ENCODE measurements at places on chromosomes 11 and 22.

GRCh38 chr11:79937676-79938334 is 497.0 kb upstream of the TENM4 start:
- no peak for DNase-seq

DNA sequence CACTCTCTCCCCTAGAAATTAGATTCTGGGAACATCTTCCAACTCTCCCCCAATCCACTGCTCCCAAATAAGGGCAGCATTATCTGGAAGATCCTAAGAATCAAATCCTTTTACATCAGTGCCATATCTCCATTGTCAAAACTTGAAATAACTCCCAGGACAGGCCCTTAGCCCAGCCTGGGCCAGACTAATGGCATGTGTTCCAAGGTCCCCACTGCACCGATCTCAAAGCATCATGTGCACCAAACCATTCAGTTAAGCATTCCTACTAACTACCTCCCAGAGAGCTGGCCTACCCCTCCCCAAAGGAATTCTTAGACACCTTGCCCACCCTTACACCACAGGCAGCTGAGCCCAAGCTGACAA is 44.2 kb upstream of the POU2AF1 start:
- DNase-seq: no peak

GRCh38 chr11:126573325-126573978 is 218.0 kb downstream of the ST3GAL4 start:
- DNase-seq: no peak

- DNase-seq: no peak
Measured at GRCh38 chr11:134521452-134522289, 109.6 kb upstream of the B3GAT1 start.

GRCh38 chr11:33909552-33909951 is 17.7 kb upstream of the LMO2 start:
- DNase-seq: no peak

- DNase-seq: no peak
Measured at GRCh38 chr11:117796872-117797529, at the start of gene DSCAML1. Gene DSCAML1 (minus strand): TSS chr11:117797216. CDS start chr11:117797079, 137 bp downstream.

DNA sequence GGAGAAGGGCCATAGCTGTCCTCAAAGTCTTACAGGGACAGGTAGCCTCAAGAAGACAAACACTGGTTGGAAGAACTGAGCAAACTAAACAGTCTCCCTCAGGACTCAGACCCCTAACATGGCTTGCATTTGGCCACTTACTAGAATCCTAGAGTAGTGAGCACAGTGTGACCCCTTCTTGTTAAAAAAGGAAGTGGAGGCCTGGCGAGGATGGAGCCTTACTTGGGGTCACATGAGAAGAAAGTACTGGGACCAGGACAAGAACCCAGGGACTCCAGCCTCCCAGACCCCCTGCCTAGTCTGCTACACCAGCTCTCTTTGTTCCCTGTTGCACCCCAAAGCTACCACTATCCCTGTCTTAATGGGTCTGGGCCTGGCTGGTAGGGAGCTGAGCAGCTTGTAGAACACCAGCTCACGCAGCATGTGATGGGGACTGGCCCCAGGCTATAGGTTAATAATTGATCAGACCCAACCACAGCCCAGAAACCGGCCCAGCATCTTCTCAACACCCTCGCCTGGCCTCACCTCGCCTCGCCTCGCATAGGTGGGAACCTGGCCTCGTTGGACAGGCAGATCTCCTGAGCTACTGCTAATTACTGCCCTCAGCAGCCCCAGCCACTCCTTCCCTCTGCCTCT is 17.6 kb downstream of the DGAT2 start:
- no peak for DNase-seq

DNA sequence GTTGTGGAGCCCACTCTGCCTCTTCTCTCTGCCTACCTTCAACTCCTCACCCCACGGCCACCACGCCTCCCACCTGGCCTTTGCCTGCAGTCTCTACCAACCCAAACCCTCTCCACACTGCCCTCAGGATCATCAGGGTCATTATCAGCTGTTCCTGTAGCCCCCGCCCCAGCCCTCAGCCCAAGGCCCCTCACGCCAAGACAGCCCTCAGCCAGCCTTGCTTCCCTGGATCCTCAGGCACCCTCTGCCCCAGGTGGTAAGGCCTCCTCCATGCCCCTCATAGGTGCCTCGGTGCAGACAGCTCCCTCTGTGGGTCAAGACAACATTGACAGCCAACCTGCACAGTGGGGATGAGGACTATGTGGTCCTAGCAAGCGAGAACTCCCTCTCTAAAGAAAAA is 1.7 kb downstream of the SBF1 start:
- DNase-seq: no peak

DNA sequence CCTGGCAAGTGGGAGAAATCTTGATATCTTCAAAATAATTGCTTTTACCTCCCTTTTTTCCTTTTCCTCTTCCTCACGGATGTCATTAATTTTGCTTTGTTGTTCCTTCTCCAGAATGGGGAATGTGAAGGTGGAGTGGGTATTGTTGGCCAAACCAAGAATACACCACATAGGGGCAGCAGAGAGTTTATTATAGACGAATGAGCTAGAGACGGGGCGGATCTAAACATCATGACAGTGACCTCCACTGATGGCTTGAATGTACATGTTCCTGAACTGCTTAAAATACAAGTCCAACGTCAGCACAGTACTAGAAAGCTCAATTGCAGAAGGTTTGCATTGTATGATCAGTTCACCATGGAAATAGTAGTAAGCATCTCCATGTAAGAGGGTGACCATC is 122.3 kb upstream of the SNX19 start:
- DNase-seq: peak; percentile 3

Measured in MV-4-11 (cell line).